ENCODE measurements at places on chromosomes 6 and 20.

DNA sequence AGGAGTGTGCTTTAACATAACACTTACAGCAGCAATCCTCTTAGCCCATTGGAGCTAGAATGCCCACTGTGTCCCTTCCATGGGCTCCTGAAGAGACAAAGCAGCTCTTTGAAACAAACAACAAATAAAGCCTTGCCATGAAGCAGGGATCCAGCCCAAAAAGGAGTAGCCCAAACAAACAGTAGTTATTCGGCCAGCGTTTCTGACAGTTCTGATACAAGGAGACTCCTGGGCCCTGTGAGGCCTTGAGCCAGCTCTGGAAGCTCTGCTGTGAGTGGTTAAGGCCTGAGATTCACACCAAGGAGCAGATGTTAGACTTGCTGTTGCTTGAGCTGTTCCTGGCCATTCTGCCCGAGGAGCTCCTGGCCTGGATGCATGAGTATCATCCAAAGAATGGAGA lies 16.9 kb upstream of the ZSCAN16 start:
- DNase-seq, result no peak

- peak; percentile 49 for DNase-seq
These were observed 198.6 kb downstream of the DTNBP1 start for GRCh38 chr6:15464211-15464725.

DNA sequence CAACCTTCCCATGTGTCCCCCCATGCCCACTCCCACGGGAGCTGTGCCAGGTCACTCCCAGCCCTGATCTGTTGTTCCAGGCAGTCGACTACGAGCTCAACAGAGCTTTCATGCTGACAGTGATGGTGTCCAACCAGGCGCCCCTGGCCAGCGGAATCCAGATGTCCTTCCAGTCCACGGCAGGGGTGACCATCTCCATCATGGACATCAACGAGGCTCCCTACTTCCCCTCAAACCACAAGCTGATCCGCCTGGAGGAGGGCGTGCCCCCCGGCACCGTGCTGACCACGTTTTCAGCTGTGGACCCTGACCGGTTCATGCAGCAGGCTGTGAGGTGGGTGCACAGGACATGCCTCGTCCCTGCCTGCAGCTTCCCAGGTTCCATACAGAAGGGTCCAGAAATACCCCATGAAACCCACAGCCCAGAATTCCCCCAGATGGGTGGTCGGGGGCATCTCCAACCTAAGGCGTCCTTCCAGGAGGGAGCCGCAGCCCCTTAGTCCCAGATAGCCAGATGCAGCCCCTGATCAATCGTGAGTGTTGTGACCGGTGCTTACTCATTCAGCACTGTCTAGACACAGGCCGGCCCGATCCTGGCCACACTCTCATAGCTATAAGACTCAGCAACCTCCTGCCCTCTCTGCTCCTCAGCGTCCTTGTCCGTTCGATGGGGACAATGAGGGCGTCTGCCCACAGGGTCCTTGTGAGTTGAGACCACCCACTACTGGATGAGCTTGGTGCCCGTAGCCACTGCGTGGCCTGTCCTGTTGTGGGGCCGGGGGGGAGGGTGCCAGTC lies 142.1 kb downstream of the TAF4 start:
- DNase-seq, result no peak

DNA sequence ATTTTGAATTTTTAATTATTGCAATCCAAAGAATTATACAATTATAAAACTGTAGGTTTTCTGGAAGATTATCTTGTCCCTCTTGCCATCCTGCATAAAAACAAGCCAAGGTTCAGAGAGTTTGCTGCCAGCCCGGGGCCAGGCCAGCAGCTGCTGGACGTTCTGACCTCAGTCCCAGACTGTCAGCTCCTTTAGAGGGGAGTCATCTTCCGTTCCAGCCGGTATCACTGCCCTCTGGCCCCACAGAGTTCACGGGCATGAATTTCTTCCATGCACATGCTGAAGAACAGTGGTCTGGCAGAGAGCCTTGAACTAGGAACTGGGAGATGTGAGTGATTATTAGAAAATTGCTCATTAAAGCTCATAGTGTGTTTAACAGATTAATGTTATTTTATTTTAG lies 130.4 kb upstream of the QKI start:
- no peak for DNase-seq

- DNase-seq, result no peak
These were observed 152.9 kb downstream of the RNASET2 start for GRCh38 chr6:166803471-166803870.

GRCh38 chr6:113190170-113190569 lies 667.0 kb upstream of the MARCKS start:
- DNase-seq, result no peak

- DNase-seq, result no peak
These were observed 33.2 kb upstream of the SNX9 start for GRCh38 chr6:157789861-157790260.

DNA sequence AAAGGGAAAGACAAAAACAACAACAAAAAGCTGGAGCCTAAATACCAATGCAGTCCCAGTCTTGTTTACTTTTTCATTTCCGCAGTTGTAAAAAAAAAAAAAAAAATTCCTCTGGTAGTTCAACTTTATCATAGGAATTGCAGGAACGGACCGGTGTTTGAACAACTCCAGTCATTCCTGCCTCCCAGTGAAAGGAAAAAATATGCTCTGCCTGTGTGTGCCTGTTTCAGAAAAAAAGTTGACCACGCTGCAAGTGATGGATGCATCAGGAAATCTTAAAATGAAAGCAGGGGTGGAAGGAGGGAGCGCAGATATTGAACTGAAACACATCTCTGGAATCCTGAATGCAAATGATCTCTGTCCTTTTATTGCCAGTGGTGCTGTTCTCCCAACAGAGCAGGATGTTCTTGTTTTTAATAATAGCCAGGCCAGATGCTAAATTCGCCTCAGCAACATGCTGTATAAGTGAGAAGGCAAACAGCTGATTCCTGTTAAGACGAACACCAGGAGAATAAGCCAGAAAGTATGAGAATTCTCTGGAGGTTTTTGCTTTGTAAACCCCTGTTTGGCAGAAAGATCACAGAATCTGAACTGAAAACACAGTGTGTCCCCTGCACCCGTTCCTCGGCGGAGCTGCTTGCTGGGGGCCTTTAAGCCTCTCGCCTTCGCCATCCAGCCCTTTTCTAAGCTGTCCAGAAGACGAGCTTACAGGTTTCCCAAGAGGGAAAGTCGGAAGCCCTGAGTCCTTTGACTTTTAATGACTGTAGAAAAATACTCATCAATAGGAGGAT lies 178.4 kb upstream of the SUPT3H start:
- DNase-seq, result no peak

DNA sequence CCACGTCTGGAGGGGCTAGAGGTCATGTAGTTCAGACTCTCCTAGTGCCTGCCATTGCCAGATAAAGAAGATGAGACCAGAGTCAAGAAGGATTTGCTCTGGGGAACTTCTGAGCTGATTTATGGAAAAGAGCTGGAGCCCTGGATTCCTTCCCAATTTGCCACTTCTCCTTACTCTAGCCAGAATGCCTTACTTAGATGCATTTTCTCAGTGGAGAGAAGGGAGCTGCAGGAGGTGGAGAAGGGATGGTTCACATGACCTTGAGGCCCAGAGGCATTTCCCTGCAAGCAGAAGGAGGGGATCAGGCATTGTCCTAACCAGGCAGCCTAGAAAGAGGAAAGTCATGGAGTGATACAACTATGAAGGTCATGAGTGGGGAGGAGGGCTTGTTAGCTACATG lies 122.2 kb downstream of the UNC5CL start:
- no peak for DNase-seq

- no peak for DNase-seq
These were observed 28.4 kb downstream of the BRPF3 start for GRCh38 chr6:36224918-36225461.

- DNase-seq, result no peak
These were observed 75.4 kb downstream of the ZNF292 start for GRCh38 chr6:87230801-87231200.

DNA sequence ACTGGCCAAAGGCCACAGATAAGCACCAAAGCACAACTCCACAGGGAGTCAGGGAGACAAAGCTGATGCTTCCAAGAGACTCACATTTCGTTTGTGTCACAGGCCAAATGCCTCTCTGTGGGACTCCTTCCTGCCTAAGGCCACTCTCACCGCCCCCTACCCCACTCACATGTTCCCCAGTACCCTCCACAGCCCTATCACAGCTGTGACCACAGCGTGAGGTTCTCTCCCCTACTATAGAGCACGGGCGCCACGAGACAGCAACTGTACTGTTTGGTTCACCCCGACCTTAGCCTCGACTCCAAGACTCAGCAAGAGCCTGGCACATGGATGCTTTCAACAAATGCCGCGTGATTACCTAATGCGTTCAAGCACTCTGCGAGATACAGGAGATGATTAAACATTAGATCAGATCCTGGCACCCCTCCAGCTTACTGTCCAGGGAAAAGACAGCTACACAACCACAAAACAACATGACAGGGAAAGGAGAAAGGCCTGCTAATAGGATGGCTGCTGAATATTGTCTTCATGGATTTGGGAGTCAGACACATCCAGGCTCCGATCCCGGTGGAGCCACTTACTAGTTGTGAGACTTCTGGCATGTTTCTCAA lies 105.5 kb downstream of the AGPAT4 start:
- no peak for DNase-seq

DNA sequence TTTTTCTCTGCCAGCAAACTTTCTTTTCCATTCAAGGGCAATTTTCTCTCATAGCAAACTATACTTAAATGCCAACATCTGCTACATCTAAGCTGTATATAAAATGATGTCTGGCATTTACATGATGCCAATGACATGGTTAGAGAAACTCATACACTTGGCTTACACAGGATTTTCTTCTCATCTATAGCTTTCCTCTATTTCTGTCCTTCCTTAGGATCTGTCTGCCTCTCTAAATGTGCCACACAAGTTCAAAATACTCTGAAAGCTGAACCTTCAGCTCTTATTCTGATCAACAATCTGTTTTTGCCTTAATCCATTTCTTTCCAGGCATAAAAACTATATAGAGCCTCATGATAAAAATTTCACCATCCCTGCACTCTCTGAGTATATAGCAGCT lies 290.9 kb upstream of the RNF217 start:
- no peak for DNase-seq

- DNase-seq, result no peak
These were observed 838.4 kb downstream of the DHX35 start for GRCh38 chr20:39800548-39800947.
